ENCODE measurements at places on chromosomes 5 and 9.

- peak; percentile 73 for DNase-seq
These were observed 76.3 kb upstream of the TNFSF8 start for GRCh38 chr9:115006660-115007059.

- DNase-seq, result no peak
These were observed 22.5 kb upstream of the LAMC3 start for GRCh38 chr9:130986356-130986965.

GRCh38 chr9:99466104-99466503 lies 244.0 kb downstream of the SEC61B start:
- DNase-seq, result no peak

DNA sequence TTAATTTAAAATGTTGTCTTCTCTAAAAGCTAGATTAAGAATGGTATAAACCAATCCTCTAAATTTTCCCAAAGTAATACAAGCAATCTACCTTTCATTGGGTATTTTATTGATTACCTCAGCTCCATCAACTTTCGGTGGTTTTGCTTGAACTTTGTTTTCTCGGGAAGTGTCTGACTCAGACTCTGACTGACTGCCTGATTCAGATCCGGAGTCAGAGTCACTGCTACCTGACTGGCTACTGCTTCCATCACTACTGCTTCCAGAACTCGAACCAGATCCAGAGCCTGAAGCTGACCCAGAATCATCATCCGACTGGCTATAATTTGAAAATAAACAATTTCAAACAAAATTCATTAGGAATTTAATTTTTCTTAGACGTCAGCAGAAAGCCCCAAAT lies 24.0 kb downstream of the CHD1 start:
- no peak for DNase-seq

DNA sequence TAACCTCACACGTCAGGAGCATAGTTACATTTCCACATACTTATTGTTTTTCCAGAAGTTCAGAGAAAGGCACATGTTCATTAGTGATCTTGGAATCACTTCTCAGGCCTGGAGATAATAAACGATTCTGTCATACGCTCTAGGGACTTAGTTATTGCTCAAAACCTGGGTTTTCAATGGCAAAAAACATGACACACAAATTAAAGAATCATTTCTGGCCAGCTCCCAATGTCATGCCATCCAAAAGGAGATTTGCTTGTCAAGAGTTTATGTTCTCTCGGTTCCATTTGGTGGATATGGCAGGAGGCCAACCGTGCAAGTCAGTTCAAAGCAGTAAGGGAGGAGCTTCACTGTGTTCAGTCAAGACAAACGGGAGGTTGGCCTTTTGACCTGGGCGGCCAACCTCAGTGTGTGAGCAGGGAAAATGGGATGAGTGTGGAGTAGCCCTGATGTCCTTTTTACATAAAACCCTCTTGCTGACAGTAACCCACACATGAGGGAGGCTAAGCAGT lies 123.4 kb downstream of the NXNL2 start:
- DNase-seq, result no peak

DNA sequence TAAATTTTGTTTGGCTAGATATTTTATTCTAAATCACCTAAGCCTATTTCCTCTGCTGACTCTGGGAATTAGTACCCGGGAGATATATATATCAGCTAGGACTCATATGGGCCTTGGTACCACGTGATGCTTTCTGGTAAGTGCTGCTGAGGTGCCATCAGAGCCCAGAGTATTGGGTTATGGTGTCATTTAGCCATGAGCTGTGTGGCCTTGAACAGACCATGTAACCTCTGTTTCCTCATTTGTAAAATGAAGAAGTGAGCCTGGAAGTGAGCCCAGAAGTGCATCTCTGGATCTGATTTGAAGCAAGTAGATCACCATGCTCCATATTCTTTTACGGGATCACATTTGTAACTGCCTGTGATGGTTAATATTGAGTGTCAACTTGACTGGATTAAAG lies 126.1 kb downstream of the GPBP1 start:
- no peak for DNase-seq

- DNase-seq, result no peak
These were observed 246.0 kb upstream of the KIF2A start for GRCh38 chr5:62059960-62060359.

GRCh38 chr9:69421908-69422801 lies 97.1 kb downstream of the ENTREP1 start:
- peak; percentile 5 for DNase-seq

GRCh38 chr9:13750639-13751038 lies 471.1 kb upstream of the MPDZ start:
- DNase-seq, result no peak

DNA sequence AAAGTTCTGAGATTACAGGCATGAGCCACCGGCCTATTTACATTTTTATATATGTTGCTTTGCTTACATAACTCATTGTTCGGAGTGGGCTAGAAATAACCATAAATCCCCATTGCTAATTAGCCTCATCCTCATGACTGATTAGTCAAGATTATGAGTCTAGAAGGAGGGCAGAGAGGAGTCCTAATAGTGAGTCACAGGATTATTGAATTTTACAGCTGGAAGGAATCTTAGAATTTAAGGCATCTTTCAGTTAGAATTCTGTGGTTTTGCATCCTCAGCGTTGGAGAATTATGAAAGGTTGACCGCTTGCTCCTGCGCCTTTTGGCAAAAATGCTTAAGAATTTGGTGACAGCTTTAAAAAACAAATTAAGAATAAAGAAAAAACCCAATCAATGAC lies 2.6 kb upstream of the PBX3 start:
- peak; percentile 74 for DNase-seq

- no peak for DNase-seq
These were observed 216.3 kb downstream of the ISL1 start for GRCh38 chr5:51599587-51599986.

GRCh38 chr5:135012033-135012588 lies 21.9 kb downstream of the PITX1 start:
- no peak for DNase-seq

DNA sequence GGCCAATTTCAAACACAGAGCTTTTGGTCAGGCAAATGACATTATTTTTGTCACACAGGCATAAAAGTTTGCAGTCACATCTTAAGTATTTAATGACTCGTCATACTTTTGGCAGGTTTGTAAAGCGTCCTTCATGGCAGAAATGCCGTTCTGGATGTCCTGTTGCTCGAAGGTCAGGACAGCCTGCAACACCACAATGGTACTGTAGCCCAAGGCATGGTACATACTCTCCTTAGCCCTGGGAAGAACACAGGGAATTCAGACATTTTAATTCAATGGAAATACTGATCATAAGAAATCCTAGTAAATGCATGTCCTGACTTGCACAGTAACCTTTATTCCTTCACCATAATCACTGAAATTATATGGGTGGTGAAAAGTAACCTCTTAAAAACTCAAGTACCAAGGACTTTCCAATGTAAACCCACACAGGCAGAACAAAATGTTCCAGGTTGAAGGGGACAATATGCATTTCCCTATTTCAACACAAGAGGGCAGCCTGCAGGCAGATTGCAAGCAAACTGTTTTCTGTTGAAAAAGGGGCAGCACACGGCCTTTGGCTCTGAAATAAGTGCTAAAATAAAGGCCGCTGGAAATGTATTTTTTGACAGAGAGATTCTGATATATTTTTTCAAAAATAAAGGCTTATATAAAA lies 95.7 kb downstream of the TTC39B start:
- DNase-seq, result peak; percentile 14

GRCh38 chr5:156532921-156533320 lies 206.0 kb downstream of the SGCD start:
- DNase-seq, result no peak

DNA sequence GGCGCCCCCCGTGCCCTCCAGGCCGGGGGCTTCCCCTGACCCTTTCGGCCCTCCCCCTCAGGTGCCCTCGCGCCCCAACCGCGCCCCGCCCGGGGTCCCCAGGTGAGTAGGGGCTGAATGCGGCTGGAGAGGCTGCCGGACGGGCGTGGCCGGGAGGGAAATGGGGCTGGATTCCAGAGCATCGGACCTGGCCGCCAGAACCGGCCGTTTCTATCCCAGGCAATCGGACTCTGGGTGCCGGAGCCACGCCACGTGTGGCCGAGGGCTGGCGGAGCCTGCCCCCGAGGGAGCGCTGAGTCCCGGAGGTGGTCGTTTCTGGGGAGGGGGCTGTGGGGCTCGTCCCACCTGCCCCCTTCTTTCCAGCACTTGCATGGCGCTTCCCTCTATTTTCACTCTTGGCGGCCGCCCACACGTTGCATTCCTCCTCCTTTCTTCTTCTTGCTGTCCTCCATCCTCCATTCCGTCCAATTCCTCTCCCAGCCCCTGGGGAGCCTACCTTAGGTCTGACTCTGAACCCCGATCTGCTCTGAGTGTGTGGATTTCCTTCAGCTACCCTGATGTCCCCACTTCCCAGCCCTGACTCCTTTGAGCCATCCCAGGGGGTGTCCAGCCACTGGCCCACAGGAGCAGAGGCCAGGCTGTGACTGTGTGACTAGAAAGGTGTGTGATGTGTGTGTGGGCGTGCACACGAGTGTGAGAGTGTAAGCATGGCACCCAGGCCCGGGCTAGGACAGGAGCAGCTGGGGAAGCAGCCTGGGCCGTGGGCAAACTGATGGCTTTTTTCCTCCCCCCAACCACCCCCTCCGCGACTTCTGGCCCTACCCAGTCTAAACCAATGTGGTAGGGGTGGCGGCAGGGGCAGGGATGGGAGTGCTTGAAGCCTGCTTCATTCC lies 24.7 kb downstream of the GOLGA2 start:
- no peak for DNase-seq

DNA sequence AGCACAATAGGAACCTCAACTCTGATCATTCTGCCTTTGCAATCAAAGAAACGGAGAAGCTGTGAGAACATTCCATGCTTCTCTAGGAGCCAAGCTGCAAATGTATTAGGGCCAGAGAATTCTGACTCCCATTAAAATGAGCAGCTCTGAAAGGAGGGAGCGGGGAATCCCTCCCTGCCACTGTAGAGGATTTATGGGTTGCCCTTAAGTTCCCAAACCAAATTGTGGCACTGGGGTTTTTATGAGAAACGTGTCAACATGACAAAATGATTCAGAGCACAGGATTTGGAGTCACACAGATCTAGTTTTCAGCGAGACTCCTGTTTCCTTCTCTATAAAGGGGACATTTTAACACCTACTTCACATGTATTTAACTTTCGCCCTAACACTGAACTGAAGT lies 1.8 kb downstream of the IL6ST start:
- no peak for DNase-seq

DNA sequence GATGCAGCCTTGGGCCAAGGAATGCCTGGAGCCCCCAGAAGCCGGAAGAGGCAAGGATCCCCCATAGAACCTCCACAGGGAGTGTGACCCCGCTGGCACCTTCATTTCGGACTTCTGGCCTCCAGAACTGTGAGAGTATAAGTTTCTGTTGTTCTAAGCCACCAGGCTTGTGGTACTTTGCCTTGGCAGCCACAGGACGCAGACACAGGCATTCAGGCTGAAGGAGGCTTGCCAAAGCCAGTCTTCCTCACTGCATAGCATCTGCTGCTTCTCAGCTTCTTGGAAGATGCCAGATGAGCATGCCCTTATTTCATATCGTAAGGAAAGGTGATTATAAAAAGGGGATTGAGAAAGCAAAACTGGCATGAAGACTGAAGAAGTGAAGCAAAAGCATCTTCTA lies 61.1 kb upstream of the TAS2R1 start:
- no peak for DNase-seq

- no peak for DNase-seq
These were observed 54.6 kb upstream of the KCNIP1 start for GRCh38 chr5:170449232-170449631.

DNA sequence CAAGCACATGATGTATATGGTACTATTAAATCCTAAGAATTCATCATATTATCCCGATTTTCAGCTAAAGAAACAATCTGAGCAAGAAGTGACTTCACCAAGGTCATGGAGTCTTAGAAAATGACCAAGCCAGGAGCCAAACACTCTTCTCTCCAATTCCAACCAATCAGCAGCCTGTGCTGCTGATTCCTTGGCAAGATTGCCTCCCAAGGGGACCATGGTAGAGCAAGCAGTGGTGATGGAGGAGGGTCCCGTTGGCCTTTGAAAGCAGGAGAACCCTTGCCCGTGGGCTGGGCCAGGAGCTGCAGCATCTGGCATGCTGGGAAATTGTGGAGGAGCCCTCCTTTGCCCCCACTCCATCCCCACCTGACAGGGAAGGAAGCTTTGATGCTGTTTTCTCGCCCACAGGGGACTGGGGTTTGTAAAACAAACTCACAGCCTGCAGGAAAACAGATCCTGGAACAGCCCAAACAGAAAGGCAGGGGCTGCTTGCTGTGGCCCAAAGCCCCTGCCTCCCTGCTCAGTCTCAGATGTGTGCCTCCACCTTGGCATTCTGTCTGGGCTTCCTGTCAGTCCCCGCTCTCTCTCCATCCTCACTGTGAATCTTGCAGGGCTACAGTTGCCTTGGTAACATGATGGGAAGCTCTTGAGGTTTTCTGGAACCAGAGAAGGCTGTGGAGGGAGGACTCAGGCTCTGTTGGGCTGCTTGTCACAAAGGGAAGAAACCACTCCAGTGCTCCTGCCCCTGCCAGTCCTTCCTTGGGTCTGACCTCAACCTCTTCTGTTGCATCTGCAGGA lies 70.8 kb upstream of the HSPA9 start:
- no peak for DNase-seq

DNA sequence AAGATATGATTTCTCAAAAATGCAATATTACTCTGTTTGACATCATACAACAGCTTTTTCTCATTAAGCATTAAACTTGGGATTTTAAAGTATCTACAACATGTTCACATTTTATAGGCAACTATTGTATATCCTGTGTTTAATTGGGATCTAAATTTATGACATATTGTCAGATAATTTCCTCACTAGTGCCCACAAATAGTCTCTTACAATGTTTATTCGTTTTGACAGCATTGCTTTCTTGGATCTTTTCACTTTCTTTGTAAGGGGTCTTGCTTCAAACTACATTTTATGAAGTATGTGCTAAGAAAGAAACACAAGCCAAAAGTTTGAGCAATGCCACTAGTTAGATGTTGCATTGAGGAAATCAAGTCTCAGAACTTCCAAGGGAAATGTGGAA lies 285.1 kb downstream of the TMEM167A start:
- no peak for DNase-seq

GRCh38 chr5:55324006-55324405 lies 16.2 kb downstream of the MTREX start:
- no peak for DNase-seq

- DNase-seq, result no peak
These were observed 169.5 kb upstream of the HAPLN1 start for GRCh38 chr5:83889971-83890745.

DNA sequence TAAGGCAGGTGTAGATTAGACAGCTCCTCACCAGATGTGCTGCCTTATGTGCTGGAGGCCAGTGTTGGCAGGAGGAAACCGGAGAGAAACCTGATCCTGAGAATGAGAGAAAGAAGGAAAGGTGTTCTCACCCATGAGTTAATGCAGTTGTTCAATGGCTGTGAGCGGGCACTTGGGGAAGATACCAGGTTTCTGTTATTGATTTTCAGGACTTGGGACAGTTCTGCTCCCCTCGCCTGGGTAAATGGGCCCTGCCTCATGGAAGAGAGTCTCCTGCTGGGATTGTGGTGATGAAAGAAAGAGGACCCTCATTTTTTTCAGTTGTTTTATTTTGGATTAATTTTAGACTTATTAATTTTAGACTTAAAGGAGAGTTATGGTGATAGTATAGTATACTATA lies 59.5 kb downstream of the EGFLAM start:
- no peak for DNase-seq

Data from BJ (cell line).